ENCODE measurements at places on chromosomes 2 and 18.

GRCh38 chr2:176652300-176653182 is 383.3 kb downstream of the MTX2 start:
- DNase-seq: peak; percentile 53

DNA sequence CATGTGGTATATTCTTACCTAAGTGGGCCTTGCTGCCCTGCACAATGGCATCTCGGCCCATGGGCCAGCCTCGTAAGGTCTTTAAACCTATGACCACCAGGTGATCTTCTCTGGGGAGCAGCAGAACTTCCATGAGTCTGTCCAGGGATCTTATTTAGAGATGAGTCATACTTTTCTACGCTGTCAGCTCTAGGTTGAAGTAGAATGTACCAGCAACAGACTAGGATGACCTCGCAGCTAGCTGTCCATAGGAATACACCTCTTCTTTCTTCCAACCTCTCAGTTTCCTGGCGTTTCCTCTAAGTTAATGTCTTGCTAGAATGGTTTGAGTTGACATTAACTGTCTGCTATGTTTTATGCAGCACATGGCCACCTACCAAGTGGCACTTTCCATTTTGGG is 15.6 kb upstream of the CXCR4 start:
- no peak for DNase-seq

- DNase-seq: peak; percentile 13
Observed at GRCh38 chr18:34809451-34810072, 99.5 kb downstream of the DTNA start.

DNA sequence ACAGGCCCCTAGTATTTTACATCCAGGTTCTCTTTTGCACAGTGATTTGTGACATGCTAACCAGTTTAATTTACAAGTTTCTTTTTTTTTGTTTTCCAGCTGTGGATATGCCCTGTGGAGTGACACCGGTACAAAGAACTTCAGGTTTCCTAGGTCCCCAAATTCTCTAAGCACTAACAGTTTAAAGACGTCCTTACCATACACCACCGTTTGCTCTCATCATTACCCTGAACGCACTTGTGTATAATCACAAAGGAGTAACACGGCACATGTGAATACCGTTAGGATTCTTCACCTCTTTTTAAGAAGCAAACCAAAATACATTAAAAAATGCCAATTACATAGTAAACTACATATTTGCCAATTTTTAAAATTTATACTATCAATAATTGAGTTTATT is 853 bp downstream of the LANCL1 start:
- no peak for DNase-seq

DNA sequence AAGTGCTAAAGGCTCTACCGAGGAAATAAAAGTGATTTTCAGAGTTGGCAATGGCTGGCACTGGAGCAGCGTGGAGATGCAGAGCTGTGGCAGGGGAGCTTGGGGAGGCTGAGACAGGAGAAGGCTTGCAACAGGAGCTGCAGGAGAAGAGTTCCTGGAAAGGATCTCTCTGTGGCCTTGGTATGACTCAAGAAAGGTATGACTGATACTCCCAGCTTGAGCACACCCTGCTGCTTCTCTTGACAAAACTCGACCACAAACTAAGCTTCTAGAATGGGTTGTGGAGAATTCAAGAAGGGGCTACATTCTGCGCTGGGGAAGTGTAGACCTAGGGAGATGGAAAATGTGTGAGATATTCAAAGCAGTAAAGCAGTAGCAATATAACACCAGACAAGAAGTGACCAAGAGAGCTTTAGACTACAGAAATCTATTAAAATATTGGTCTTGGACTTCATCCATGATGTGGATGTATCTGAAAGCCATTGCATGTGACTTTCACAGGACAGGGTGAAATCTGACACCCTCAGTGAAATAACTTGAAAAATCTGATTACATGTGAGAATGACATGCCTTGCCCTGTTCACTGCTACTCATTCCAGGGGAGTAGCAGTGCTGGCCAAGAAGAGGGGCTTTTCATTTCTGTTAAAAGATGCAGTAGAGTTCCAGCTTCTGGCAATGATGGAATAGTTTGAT is 41.5 kb downstream of the SUCLG1 start:
- DNase-seq: no peak

GRCh38 chr2:124533226-124533954 is 508.3 kb downstream of the CNTNAP5 start:
- no peak for DNase-seq

GRCh38 chr2:24984912-24985311 is 13.2 kb upstream of the DNAJC27 start:
- DNase-seq: no peak

GRCh38 chr2:99694331-99694730 is 204.5 kb upstream of the REV1 start:
- no peak for DNase-seq

- DNase-seq: no peak
Observed at GRCh38 chr2:104656571-104657163, 197.2 kb upstream of the POU3F3 start.

- DNase-seq: no peak
Observed at GRCh38 chr2:13227578-13227977, 510.8 kb downstream of the TRIB2 start.

DNA sequence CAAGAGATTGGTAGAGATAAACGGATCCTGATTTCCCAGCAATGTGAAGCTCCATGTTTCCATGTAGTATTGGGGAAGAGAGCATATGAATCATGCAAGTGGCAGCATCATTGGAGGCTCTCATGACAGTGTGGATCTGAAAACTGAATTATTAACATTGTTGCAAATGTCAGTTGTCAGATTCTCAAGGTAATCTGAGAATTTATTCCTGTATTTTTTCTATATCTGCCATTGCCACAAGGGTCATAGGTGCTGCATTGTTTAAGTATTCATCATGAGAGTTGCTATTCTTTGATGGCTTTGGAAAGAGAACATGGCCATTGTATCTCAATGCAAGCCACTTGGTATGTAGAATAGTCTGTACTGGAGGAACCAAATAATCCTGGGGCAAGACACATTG is 1217.0 kb upstream of the ZEB2 start:
- no peak for DNase-seq

DNA sequence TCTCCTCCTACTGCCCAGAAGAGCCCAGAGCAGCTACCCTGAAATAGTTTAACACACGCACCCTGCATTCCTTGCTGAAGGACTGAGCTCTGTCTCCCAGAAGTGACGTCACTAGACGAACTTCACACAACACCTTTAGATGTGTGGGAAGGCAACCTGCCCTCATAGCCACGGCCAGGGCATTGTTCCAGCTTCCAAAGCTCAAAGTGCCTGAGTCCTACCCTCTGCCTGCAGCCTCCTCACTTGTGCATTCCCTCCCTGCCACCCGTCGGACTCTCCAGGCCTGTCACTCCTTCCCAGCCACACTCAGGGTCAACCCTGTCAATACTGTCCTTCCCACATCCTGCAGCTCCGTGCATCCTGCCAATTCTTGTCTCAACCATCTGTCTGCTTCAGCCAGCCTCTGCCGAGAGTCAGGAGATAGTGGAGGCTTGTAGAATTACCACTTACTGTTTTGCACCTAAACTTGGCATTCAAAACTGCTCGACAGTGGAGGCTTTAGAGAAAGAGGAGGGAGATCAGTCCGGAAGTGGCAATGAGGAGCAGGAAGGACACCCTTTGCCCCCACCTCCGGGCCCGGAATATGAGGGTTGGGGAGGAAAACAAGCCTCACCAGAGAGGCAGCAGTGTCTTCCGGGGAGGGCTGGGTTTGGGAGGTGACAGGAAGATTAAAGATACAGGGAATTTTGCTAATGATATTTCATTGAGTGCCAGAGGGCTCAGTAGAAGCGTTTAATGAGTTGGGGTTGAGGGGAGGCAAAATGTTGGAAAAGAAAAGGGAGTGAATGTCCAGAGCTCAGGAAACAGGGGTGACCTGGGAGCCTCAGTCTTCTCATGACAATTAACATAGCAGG is 72.3 kb upstream of the ATG16L1 start:
- no peak for DNase-seq

GRCh38 chr18:12880541-12880910 is 3.5 kb downstream of the PTPN2 start:
- peak; percentile 80 for DNase-seq

GRCh38 chr2:201579536-201579935 is 63.8 kb downstream of the TMEM237 start:
- no peak for DNase-seq

- DNase-seq: no peak
Observed at GRCh38 chr18:58526425-58527284, 102.2 kb downstream of the ALPK2 start.

- peak; percentile 40 for DNase-seq
Observed at GRCh38 chr2:9675415-9676351, 44.9 kb upstream of the YWHAQ start.

DNA sequence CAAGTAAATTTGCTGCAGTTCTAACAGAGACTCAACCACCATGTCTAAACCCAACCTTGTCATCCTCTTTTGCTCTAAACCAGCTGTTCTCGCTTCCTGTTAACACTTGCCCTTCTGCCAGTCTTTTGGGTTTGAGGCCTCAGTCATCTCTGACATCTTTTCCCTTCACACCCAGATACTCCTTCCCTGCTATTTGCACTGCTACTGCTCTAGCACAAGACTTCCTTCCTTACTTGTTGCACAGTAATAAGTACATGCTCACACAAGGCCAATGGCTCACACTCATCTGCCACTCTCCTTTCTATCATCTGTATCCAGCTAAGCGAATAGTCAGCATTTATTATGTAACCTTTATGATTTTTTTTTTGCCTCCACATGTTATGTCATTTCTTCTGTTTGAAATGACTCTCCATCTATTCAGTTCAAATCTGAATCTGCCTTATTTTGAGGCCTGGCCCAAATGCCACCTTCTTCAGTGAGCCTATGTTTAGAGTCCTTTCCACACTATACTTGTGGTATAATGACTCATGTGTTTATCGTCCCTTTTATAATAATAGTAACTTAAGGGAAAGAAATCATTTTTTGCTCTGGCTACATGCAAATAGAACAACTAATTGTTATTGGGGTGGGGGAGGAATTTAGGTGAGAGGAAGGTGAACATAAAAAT is 22.5 kb upstream of the CDKL4 start:
- peak; percentile 77 for DNase-seq

- DNase-seq: no peak
Observed at GRCh38 chr18:50053111-50053510, 141.8 kb downstream of the MYO5B start.

GRCh38 chr18:37572736-37573135 is 7.1 kb upstream of the CELF4 start:
- no peak for DNase-seq
